ENCODE measurements at places on chromosomes 4 and X.

- no peak for DNase-seq
These were observed 190.4 kb downstream of the AR start for GRCh38 chrX:67734111-67734753.

- no peak for DNase-seq
These were observed 43.7 kb downstream of the TMPRSS11E start for GRCh38 chr4:68490826-68491457.

GRCh38 chr4:86442881-86443280, 83.0 kb upstream of the MAPK10 start:
- peak; percentile 68 for DNase-seq

GRCh38 chr4:121030711-121031110, 41.6 kb downstream of the NDNF start:
- DNase-seq = no peak

DNA sequence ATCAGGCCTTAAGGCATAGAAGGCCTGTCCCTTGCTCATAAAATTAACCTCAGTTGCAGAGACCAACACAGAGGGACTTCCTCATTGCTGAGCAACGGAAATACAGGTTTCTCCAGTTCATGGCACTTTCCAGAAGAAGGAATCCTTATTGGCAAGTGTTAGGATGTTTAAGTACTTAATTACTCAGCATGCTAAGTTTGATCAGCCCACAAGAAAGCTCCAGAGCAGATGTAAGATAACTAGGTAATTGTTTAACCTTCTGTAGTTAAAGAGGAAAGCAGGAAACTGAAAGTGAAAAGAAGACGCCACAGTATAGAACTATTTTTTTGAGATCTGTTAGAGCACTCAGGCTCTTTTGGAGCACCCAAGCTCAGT, 33.5 kb downstream of the SMS start:
- DNase-seq = no peak

GRCh38 chrX:23478561-23478960, 143.9 kb downstream of the PTCHD1 start:
- DNase-seq = no peak

DNA sequence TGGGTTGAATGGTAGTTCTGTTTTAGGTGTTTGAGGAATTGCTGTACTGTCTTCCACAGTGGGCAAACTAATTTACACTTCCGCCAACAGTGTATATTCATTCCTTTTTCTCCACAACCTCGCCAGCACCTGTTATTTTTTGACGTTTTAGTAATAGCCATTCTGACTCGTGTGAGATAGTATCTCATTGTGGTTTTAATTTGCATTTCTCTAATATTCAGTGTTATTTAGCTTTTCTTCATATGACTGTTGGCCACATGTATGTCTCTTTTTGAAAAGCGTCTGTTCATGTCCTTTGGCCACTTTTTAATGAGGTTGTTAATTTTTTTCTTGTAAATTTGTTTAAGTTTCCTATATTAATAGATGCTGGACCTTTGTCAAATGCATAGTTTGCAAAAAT, 26.9 kb upstream of the WDR17 start:
- no peak for DNase-seq

DNA sequence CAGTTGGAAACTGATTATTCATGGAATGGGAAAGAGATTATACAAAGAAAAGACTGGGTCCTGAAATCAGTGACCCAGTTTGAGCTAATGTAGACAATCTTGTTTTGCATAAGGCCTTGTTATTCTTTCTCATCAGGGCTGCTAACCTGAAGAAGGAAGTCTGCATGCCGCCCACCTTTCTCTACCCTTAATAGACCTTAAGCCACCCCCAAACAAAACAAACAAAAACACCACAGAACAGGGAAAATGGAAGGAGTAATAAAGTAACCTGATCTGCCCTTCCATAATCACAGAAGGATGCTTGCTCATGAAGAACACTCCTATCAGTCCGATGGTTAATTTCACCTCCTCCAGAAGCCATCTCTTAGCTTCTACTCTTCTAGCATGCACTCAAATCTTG, 288.1 kb downstream of the FRMPD4 start:
- DNase-seq = no peak

DNA sequence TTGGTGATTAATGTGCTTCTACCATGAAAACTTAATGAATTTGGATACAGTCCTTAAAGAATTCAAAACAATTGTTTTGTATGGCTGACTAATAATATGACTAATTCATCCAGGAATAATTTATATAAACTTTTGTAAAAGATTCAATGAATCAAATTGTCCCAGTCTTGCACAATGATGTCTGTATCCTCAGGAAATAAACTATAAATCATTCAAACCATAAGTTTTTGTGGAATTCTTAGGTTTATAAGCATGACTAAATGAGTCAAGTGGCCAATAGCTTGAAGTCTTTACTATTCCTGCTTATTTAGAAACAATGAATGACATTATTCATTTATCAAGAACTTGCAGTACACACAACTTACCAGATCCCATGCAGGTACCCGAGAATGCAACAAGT, 935.0 kb upstream of the INTU start:
- DNase-seq = no peak

DNA sequence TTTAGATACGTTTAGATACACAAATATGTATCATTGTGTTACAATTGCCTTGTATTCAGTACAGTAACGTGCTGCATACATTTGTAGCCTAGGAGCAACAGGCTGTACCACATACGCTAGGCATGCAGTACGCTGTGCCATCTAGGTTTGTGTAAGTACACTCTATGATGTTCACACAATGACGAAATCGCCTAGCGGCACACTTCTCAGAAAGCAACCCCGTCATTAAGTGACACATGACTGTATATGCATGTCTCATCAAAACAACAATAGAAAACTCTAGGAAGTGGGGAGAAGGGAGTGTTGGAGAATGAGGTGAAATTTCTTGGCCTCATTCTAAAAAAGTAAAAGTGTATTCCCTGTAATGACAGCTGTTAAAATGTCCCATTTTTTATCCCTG, 32.7 kb downstream of the CCDC149 start:
- DNase-seq = no peak

GRCh38 chrX:19121898-19122640, at the start of gene ADGRG2:
Gene ADGRG2 (minus strand): TSS chrX:19122468. CDS start chrX:19068834, 53,634 bp downstream.
- no peak for DNase-seq

GRCh38 chr4:37445023-37445422, 200.5 kb downstream of the NWD2 start:
- DNase-seq = no peak
